ENCODE measurements at places on chromosomes 1 and 21.

DNA sequence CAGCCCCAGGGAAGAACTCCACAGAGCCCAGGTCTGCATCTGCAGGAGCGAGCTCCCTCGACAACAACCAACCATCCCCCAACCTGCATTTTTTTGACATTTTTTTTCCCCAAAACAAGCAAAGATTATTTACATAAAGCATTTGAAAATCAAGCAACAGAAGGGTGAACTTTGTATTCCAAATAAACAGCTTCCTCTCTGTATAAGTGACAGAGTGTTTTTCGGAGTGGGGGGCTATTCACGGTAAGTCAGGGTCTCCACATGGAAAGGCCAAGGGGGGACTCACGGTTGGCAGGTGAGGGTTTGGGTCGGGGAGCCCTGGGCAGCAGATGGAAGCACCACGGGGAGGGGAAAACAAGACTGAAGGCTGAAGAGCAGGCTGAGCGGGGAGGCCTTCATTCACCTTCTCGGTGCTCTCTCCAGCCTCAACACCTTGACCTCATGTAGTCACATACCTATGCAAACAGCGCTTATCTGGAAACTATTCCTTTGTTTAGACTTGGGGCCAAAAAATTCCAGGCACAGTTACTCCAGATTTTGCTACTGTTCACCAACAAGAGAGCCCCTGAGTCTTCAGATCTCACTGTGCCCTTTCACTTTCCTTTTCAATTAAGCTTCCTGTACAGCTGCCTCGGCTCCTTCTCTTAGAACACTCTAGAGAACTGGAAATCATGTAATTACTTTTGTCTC is 27.6 kb downstream of the C2CD2 start:
- no peak for DNase-seq

DNA sequence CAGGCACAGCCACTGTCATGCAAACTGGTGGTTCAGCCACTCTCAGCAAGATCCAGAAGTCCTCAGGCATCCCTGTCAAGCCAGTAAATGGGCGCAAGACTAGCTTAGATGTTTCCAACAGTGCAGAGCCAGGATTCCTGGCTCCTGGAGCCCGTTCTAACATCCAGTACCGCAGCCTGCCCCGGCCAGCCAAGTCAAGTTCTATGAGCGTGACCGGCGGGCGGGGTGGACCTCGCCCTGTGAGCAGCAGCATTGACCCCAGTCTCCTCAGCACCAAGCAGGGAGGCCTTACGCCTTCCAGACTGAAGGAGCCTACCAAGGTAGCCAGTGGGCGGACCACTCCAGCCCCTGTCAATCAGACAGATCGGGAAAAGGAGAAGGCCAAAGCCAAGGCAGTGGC is 46.6 kb upstream of the IPO9 start:
- DNase-seq: no peak

- DNase-seq: no peak
Observed at GRCh38 chr1:93681101-93681988, at the start of gene BCAR3. BCAR3 (minus strand) TSS chr1:93681837; CDS start chr1:93674930, 6,907 bp downstream.

DNA sequence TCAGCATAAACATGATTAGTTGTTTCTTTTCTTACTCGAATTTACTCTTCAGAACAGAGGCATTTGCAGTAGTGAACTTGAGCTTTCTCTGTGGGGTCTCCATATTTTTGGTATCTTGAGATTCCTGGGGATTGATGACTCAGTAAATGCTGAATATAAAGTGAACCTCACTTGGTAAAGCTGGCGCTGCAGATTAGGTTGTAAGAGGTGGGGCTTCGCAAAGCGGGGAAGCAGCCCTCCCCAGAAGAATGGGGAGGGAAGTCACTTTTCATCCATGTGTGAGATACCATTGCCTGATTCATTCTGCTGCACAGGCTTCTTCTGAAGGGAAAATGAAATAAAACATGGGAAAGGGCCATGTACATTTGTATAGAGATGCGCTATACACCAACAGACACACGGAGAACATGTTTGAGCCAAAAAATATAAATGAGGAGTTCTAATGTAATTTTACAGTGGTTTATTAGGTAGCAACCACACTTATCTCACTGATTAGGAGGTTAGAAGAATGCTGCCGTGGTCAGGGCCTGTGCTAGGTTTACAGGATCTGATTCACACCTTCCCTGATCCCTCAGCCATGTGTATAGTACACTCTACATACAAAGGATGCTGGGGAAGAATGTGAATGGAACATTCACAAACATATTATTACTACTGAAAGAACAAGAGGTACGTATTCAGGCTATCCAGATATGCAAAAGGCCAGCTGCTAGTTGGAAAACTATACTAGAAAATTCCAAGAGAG is 63.5 kb downstream of the DNTTIP2 start:
- DNase-seq: no peak

DNA sequence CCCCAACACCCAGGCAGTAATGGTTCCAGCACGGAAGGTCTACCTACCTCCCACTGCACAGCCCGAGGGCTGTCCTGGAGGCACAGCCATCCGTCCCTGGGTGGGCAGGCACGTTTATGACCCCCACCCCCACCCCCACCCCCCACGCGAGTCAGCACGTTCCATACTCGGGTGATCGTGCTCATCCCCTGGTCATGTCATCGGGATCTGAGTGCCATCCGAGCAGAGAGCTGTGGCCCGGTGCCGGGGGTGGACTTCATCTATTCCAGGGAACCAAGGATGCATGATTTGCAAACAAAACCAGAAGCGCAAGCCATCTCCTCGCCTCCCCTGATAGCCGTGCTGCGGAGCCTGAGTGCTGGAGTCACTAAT is 1.1 kb downstream of the TSPEAR start:
- no peak for DNase-seq

- no peak for DNase-seq
Observed at GRCh38 chr1:50262436-50262835, 153.7 kb downstream of the ELAVL4 start.

DNA sequence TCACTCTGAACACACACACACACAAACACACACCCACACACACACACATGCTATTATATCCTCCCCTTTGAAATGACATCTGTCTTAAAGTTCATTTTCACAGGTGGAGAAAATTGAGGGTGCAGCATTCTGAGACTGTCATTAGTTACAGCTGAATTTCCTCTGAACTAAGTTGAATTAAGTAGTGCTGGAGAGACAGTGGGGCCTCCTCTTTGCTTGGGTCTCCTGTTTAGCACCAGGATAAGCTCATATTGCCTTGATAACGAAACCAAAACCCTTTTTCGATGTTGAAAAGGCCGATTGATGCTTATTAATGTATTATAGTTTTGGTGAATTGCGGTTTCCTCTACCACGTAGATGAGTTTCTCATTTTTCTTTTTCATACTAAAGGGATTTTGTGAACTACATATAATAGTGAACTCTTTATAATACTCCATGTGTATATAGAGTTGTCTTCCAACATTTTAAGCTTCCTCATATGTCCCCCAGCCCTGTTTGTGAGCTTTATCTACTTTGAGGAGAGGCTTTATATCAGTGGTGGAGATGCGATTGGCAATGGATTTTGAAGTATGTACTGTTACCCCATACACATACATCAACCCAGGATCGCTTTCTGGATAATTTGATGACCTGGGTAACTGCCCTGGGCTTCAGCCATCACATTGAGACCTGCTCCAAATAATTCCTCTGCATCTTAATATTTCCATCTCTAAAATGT is 17.4 kb downstream of the DYNLT5 start:
- DNase-seq: no peak

DNA sequence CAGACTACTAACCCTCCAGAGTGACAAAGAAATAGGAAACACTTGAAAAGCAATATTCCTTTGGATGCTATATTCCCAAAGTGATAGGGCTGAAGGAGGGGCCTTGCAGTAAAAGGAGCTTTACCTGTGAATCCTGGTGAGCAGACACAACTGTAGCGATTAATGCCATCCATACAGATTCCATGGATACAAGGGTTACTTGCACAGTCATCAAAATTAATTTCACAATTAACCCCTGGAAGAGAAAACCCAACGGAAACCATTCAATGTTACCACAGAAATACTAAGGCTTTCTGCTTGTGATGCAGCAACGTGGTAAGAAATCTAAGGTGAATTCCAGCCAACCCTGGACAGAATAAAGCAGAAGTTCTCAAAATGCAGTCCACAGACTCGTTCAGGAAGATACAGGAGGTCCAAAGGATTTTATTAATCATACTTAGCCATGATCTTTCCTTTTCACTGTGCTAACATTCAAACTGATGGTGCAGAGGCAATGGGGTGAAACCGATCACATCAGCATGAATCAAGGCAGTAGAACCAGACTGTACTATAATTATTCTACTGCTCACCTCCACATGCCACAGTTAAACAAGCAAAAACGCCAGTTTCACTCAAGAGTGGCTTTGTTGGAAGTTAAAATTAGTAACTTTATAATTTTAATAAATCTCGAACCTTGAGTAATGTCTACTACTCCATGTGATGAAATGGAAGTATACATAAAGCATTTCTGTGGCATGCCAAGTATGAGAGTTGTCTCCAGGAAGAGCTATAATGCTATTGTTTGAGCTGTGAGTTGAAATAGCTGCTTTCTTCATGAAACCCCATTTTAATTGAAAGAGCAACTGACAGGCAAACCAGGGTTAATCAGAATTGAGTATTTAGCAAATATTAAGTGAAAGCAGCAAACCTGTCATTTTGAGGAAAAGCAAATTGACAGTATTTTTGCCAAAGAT is 63.2 kb upstream of the ADAM30 start:
- DNase-seq: no peak

DNA sequence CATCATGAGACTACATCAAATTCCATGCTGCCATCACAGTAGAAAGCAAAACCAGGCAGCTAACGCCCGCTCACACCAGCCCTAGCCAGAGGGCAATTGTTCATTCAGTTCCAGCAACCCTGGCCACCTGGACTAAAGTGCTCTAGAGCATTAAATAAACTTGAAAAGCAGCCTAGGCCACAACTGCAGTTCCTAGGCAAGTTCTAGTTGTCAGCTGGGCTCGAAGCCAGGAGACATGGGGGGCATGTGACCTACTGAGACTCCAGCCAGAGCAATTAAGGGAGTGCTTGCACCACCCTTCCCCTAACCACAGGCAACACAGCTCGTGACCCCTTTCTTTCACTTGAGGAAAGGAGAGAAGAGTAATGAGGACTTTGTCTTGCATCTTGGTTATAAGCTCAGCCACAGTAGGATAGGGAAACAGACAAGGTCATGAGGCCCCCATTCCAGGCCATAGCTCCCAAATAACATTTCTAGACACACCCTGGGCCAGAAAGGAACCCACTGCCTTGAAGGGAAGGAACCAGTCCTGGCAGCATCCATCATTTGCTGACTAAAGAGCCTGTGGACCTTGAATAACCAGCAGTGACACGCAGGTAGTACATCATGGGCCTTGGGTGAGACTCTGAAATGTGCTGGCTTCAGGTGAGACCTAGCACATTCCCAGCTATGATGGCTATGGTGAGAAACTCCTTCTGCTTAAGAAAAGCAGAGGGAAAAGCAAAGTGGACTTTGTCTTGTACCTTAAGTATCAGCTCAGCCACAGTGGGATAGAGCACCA is 77.0 kb downstream of the ZZZ3 start:
- no peak for DNase-seq

- no peak for DNase-seq
Observed at GRCh38 chr1:198238121-198238520, 81.3 kb downstream of the NEK7 start.

GRCh38 chr1:149928401-149928724 is 760 bp upstream of the SF3B4 start:
- no peak for DNase-seq

DNA sequence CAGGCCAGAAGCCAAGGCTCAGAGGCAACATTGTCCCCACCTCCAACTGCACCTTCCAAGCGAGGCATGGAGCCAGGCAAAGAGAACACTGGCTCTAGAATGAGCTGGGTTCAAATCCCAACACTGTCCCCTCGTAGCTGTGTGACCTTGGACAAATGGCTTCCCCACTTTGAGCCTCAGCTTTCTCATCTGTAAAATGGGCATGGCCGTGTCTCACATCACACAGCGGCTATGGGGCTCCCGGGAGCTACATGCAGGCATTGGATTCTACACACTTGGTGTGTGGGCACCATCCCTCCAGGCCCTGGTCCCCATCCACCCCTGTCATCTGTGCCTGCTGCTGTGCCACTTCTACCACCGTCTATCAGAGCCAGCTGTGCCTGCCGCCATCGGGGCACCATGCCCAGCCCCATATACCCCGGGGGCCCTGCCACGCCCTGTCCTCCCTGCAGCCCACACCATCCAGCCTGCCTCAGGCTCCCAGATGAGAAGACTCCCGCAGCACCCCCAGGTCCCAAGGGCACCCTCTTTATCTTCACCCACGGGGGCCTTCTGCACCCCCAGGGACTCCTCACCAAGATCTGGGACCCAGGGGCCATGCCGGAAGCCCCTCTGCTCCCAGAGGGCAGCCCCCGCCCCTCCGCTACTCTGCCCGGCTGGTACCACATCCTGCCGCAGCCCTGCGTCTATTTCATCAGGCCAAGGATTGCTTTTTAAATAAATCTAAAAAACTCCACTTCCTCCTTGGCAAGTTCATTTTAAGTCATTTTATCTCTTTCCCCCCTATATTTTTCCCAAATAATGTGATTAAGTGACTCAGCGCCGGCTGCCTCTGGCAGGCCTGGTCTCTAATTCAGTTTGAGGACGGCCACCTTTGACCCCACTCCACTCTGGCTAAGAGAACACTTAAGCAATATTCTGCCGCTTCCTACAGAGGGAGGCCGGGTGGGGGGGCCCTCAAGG is 107.8 kb upstream of the TARDBP start:
- no peak for DNase-seq

DNA sequence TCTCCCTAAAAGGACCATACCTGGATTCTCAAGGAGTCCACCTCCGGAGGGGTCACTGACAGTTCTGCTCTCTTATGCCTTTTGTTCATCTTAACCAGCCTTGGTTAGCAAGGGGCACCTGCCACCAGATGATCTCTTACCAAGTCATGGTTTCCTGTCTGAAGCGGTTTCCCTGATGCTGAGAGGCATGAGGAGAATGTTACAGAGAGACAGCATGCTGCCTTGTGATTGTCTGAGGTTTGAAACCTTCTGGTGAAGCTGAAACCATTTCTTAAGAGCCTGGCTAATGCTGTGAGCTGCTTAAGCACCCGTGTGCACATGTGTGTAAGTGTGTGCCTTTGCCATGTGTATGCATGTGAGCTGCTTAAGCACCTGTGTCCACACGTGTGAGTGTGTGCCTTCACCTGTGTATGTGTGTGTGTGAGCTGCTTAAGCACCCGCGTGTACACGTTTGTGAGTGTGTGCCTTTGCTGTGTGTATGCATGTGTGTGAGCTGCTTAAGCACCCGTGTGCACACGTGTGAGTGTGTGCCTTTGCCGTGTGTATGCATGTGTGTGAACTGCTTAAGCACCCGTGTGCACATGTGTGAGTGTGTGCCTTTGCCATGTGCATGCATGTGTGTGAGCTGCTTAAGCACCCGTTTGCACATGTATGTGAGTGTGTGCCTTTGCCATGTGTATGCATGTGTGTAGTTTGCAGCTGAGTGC is 136.4 kb upstream of the COL6A1 start:
- DNase-seq: no peak

GRCh38 chr21:46060596-46061061 is 37.3 kb upstream of the COL6A2 start:
- DNase-seq: no peak

All from NCI-H1694 treated with DMSO at 0.1 percent for 48 hours (cell line).